ENCODE measurements at places on chromosomes 7 and 10.

GRCh38 chr7:77184990-77185389 is 14.6 kb downstream of the FGL2 start:
- no peak for DNase-seq

DNA sequence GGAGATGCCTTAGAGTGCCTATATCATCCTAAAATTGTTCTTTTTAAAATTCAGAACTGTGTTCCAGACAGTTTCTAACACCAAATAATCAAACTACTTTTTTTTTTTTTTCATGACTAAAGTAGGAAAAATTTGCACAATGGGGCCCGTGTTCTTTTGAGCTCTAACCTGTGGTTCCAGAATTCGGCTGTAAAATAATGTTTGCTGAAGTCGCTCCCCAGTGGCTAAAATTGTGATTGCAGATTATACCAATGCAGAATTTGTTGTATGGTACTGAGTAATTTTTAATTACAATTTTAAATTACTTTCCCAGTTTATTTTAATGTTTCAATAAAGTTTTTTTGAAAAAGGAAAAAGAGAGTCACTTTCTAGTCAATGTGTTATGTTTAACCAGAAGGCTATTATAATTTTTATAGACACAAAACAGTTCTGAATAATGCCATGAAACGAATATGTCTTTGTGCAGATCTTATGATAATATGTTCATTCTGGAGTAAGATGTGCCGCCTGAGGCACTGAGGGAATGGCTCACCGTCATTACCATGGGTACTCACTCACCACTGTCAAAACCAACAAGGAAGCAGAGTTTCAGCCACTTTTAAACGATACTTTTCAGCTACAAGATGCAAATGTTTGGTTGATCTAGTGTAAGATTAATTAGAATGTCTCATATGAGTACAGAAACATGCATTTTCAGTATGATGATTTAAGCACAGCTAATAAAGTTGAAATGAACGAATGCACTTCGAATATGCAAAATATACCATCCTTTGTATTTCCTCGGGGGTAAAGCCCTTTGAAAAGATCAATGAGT is 173.6 kb downstream of the PRKCQ start:
- no peak for DNase-seq

DNA sequence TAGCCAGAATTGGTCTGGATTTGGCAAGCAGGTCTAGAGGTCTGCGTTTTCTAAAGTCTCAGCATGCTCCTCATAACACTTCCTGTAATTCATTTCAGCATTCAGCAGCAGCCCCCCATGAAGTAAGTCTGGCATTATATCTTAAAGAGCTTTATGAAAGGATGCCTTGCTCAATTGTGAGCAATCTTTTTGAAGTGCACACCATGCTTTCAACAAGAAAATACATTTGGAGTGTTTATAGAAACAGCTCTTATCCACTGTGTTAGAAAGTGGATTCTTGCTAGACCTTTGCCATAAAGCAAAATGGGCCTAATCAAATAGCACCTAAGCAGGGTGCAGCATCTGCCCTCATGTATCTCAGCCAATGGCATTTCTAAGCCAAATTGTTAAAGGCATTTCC is 378.0 kb upstream of the AKR1E2 start:
- DNase-seq: no peak

DNA sequence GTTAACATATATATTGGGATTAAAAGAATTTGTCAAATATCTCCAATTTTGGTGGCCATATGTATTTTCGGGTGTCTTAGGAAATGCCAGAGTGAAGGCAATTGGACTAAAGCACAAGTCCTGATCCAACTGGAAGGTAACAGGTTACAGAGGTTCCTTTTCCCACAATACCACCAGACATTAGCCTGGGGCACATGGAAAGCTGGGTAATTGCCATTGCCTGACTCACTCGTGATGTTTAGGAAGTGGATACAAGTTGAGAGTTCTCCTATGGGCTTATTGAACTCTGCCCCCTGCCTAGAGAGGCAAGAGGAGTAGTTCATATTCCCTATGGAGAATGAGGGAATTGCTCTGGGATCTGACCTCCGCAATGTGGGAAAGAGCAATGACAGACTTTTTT is 5.7 kb downstream of the DNAH11 start:
- DNase-seq: no peak

DNA sequence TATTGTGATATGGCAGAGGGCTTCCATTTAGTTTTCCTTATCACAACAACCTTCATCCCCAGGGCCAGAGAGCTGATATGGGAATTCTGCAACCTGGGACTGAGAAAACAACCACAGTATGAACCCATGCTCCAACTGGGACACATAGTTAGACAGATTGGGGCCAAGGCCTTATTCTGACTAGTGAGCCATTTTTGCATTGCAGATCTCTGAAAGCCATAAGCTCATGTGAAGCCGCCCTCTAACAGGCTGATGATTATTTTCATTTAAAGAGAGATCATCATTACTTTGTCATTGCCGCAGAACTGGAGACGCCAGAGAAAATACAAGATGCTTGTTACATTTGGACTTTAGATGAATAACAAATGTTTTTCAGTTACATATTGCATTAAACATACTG is 791.7 kb upstream of the POM121L12 start:
- DNase-seq: no peak

- no peak for DNase-seq
Measured at GRCh38 chr7:98679741-98680140, 62.7 kb downstream of the NPTX2 start.

- no peak for DNase-seq
Measured at GRCh38 chr7:141792526-141792925, 2.5 kb downstream of the TAS2R5 start.

- DNase-seq: no peak
Measured at GRCh38 chr10:98417481-98417959, 2.5 kb upstream of the PYROXD2 start.

DNA sequence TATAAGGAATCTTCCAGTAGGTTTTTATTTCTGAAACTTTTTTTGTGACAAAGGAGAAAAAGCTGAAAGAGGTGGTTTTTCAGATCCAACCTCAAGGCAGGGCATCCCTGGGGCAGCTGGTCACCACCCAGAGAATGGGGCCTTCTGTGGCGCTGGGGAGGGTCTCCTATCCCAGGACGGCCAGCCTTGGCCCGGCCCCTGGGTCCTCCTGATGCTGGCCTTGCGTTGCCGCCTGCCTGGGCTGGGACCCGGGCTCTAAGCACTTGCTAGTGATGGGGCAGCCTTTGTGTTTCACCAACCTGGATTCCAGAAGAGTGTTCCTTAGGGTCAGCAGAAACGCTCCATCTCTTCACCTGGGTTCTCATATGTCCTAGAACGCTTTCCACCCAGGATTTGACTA is 16.3 kb downstream of the SHH start:
- no peak for DNase-seq

- no peak for DNase-seq
Measured at GRCh38 chr7:130425796-130426195, 15.0 kb downstream of the CEP41 start.

GRCh38 chr10:73629165-73629564 is 12.1 kb downstream of the MYOZ1 start:
- DNase-seq: no peak

GRCh38 chr7:30474485-30474884 is 4.1 kb downstream of the NOD1 start:
- no peak for DNase-seq

DNA sequence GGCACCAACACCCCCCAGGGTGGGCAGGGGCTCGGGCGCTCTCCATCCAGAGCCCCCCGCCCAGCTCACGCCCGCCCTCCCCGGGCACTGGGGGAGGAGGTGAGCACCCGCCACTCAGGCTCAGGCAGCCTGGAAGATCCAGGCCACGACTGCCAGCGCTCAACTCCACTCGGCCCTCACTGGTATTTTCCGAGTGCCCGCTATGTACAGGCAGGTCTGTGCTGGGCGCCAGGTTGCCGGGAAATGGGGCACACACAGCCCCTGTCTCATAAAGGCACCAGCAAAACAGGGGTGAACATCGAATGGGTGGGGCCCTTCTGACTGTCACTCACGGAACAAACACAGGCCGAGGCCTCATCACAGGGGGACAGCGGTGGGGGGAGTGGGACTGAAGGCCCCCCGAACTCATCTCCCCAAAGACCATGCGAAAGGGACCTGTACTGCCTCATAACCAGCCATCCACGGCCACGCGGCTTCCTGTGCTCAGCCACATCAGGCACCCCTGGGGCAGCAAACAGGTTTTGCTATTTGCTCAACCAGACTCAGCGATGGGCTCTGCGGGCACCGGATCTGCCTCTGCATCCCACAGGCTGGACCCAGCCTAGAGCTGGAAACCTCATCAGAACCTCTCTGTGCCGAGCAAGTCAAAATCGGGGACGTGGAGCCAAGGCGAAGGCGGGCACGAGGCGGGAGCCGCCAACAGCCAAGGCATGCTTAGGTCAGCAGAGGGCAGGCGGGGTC is 98.7 kb upstream of the DNAAF5 start:
- no peak for DNase-seq

GRCh38 chr10:78996792-78997129 is 72.0 kb upstream of the ZMIZ1 start:
- DNase-seq: no peak

GRCh38 chr10:72234560-72235095 is 18.6 kb upstream of the ASCC1 start:
- no peak for DNase-seq

DNA sequence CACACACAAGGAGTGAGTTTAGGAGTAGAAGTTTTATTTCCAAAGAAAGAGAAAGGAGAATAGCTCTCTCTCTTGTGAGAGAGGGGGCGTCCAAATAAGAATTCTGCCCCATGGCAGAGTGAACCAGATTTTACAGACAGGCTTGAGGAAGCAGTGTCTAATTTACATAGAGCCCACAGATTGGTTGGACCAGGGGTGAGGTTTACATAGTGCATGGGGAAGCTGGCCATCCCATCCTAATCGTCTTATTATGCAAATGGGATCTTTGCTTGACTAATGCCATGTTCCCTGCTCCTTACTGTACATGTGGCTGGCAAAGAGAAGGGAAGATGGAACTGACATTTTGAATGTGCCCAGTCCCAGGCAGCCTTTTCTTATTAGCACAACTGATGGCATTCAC is 60.0 kb upstream of the ACSM6 start:
- DNase-seq: no peak

GRCh38 chr7:102407910-102408309 is 11.7 kb downstream of the PRKRIP1 start:
- DNase-seq: no peak

DNA sequence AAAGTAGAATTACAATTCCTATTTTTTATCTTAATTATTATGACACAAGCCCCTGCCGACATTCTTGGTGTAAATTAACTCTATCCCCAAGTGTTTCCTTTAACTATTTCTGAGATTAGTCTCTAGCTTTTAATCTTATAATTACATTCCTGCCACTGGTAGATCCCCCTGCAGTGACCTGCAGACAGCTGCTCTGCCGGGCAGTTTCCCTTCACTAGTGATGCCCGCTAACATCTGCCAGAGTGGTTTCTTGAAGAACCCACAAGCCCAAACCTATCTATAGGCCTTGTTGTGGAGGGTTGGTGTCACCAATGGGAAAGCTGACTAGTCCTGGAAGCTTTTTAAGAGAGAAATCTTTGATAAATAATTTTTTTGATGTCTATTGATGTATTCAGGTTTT is 50.0 kb downstream of the ADAM22 start:
- no peak for DNase-seq

DNA sequence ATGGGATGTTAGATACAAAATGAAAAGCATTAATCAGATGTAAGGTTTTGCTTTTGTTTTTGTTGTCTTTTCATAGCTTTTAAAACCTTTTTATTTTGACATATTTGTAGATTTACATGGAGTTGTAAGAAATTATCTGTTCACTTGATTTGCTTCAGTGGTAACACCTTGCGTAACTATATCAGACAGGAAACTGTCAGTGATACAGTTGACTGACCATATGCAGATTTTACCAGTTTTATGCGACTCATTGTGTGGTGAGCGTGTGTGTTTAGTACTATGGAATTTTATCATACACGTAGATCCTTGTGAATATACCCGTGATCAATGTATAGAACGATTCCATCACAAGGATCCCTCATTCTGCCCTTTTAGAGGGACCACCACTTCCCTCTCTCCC is 701.4 kb downstream of the SUGCT start:
- no peak for DNase-seq

- no peak for DNase-seq
Measured at GRCh38 chr10:132692311-132692710, 93.6 kb downstream of the NKX6-2 start.

DNA sequence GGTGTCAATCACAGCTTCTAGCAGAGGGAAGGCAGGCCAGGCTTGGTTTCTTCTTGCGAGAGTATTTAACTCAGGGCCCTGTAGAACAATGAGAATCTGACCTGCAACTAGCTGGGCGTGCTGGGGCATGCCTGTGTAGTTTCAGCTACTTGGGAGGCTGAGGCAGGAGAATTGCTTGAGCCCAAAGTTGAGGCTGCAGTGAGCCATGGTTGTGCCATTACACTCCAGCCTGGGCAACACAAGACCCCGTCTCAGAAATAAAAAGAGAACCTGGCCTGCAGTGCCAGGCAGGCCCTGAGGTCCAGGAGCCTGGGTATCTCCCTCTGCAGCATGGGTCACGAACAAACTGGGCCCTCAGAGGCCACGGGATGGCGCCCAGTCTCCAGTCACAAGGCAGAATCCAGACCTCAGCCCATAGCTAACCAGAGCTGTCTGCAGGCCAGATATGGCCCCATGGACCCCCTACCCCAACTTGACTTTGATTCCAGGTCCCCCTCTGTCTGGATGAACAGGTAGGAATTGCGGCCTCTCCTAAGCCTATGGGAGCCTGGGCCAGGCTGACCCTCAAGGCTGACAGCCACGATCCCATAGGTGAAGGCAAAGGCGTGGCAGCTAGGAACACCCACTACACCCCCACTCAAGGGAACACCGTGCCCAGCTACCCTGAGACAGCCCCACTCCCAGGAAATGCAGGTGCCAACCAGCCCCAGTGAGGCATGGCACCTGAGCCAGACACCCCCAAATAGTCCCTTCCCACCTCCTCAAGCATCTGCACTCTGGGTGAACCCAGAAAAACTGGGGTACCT is 102.7 kb upstream of the TNRC18 start:
- DNase-seq: no peak

DNA sequence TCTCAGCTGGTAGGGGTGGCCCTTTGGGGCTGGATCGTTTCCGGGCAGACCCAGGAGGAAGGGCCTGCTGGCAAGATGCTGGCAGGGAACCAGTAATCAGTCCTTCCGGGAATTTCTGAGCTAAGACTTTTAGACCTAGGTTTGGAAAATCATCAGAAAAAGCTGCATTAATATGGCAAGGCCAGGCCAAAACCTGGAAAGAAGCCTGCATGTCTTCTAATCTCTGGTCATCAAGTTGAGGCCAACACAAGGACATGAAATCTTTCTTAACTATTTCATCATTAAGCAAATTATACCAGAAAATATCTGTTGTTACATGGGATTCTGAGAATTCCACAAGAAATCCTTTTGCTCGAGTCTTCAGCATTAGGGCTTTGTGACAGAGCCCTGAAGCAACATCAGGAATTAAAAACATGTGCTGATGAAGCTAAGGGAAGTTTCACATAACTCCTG is 19.9 kb downstream of the CPA1 start:
- no peak for DNase-seq

All from effector memory CD4-positive, alpha-beta T cell (primary cell).